ENCODE measurements at places on chromosomes 5 and 9.

GRCh38 chr5:87243161-87243844 lies 24.4 kb upstream of the RASA1 start:
- no peak for DNase-seq

GRCh38 chr5:54275361-54275760 lies 35.0 kb downstream of the ARL15 start:
- no peak for DNase-seq

DNA sequence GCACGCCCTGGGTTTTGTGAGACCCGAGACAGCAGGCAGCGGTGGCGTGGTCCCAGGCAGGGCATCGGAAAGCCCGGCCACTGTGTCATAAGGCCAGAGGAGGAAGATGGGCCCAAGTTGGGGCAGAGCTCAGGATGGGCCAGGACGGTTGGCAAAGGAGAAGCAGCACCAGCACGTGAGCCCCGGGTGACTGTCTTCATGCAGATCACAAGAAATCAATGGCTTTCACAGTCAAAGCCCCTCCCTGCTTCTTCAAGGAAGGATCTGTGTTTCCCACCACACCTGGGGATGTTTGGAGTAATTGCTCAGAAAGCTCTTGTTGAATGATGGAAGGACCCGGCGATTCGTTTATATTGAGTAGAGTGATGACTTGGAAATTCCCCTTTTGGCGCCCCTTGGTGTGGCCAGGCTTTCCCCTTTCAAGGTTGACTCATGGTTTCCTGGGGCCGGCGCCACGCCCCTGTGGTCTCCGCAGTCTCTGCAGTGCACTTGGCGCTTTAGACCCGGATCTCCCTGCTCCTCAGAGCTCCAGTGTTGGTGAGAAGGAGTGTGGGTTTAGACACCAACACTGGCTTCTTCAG lies 52.1 kb downstream of the IL31RA start:
- DNase-seq, result no peak

- no peak for DNase-seq
Measured at GRCh38 chr5:72921886-72922285, 34.0 kb upstream of the FCHO2 start.

GRCh38 chr5:144547098-144547499 lies 376.4 kb downstream of the KCTD16 start:
- DNase-seq, result no peak

GRCh38 chr5:74173241-74173640 lies 467.3 kb downstream of the ENC1 start:
- DNase-seq, result no peak

- DNase-seq, result no peak
Measured at GRCh38 chr9:84959339-84959738, 289.8 kb downstream of the NTRK2 start.

Measured in mucosa of descending colon (tissue), 3 donors.